Neural progenitor cell (in vitro differentiated cells): ENCODE measurements at places on chromosomes 5 and 9.

DNA sequence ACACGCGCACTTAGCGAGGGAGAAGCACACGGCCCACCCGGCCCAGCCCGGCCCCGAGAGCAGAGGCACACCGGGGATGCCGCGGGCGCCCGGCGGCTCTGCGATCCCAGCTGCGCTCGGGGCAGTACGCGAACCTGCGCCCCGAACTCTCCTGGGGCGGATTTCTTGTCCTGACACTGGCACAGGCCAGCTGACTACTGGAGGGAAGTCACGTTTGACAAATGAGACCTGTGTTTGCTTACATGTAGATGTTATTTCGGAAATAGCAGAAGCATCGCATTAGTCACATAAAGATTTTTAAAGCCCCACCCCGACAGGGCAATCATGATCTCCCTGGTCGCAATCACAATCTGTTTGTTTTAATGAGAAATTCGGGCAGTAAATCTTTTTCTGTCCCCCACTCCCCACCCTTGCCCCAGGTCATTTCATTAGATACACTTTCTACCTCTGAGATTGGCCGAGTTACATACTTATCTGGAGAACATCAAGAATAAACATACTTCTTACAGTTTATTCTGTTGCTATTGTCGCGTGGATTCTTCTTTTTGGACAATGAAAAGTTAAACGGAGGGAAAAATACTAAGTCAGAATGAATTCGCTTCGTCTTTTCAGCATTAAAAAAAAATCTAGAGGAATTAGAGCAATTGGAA lies 518.9 kb downstream of the CTNND2 start:
- peak; percentile 53 for DNase-seq

DNA sequence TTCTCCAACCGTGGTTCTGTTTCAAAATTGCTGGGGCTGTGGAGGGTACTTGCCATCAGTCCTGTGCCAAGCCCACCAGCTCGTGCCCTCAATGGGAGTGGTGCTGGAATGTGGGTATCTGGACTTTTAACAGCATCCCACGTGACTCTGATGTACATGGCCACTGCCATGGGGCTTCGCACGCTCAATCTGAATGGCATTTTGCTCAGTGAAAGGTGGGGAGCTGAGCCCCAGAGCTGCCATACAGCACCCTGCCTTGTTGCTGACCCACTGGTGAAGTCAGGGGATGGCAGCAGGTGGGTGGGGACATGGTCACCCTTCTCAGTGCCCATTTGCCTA lies 16.6 kb upstream of the SYNPO start:
- no peak for DNase-seq

- no peak for DNase-seq
These were observed 93.8 kb upstream of the BNC2 start for GRCh38 chr9:16964228-16964627.

DNA sequence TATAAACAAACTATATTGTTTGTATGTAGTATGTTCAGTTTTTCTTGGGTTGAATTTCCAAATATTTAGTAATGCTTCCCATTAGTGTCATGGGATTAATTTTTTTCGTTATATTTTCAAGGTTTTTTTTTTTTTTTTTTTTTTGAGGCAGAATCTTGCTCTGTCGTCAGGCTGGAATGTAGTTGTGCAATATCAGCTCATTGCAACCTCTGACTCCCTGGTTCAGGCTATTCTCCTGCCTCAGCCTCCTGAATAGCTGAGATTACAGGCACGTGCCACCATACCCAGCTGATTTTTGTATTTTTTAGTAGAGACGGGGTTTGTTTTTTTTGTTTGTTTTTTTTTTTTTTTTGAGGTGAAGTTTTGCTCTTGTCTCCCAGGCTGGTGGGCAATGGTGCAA lies 10.6 kb downstream of the DDX46 start:
- no peak for DNase-seq

DNA sequence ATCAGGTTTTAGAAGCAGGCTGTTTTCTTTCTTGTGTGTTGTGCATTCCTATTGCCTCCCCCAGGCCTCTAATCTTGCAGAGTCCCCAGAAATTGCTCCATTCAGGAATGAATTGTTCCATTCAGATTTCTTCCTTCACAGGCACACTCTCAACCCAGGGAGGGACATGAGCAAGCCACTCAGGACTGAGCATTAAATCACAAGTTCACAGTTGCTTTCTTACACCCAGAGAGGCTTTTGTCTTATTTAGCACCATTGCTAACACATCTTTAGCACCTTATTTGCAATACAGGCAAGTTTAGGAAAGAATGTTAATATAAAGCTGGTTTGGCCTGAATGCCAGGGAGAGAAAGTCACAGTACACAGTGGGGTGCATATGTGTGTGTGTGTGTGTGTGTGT lies 221.4 kb downstream of the RAB3C start:
- peak; percentile 15 for DNase-seq
